ENCODE measurements at places on chromosomes 6 and 20.

GRCh38 chr6:95599706-95600105 is 22.4 kb downstream of the MANEA start:
- DNase-seq: no peak

DNA sequence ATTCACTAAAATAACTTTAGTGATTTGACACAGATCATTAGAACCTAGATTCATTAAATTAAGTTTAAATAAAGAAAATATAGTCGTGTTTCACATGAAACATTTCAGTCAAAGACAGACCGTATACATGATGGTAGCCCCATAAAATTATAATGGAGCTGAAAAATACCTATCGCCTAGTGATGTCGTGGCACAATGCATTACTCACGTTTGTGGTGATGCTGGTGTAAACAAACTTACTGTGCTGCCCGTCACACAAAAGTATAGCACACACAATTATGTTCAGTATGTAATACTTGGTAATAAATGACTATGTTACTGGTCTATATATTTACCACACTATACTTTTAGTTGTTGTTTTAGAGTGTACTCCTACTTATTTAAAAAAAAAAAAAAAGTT is 17.3 kb downstream of the DST start:
- DNase-seq: no peak

DNA sequence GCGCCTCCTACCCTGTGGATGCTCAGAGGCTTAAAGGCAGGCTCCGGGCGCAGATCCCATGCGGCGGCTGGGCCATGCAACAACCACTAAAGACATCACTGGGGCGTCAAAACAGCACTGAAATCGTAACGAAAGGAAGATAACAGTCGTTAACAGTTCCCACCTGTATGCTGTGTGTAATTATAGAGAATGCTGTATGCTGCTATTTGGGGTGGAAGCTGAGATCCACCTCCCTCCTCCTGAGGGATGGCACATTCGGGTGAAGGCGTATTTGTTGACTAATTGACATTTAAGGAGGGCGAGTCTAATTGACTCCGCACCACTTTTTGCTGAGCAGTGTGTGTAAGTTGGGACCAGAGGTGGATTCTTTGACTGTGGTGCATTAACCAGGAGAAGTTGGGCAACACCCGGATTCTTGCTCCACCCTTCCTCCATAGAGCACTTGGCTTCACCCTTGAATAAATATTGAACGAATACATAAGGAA is 687 bp downstream of the SLC35A1 start:
- DNase-seq: no peak

GRCh38 chr6:44219815-44220784 is 3.3 kb upstream of the SLC29A1 start:
- DNase-seq: no peak

- peak; percentile 64 for DNase-seq
Observed at GRCh38 chr6:31729979-31730630, 1.0 kb upstream of the DDAH2 start.

DNA sequence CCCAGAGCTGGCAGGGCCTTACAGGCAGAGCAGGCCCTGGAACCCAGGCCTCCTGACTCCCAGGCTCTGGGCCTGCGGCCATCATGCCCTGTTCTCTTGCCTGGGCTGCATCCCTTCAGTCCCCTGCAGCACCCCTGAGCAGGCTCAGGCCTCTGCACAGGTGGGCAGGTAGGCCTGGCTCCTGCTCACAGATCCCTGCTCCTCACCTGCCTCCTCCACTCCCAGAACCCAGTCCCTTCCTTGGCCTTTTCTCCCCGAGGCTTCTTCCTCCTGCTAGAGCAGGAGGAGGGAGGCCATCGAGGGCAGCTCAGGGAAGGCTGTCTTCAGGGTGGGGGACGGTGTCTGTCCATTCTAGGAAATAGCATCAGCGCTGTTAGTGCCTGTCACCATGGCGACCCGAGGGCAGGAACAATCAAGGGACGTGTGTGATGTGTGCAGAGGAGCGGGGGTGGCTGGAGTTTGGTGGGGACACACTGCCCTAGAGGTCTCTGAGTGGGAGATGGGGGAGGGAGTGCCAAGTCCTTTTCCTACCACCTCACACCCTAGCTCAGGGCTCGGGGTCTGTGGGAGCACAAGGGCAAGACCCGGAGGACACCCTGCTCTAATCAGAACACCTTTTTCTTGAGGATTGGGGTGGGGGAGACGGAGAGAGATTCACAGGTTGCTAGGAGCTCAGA is 26.6 kb downstream of the GLP1R start:
- DNase-seq: no peak

GRCh38 chr20:58327211-58327610 is 17.7 kb downstream of the RAB22A start:
- no peak for DNase-seq

GRCh38 chr6:117976030-117976651 is 69.1 kb downstream of the SLC35F1 start:
- peak; percentile 15 for DNase-seq

GRCh38 chr6:142914369-142914768 is 30.6 kb downstream of the HIVEP2 start:
- DNase-seq: no peak

GRCh38 chr20:52410731-52411234 is 219.2 kb upstream of the ZFP64 start:
- DNase-seq: no peak

DNA sequence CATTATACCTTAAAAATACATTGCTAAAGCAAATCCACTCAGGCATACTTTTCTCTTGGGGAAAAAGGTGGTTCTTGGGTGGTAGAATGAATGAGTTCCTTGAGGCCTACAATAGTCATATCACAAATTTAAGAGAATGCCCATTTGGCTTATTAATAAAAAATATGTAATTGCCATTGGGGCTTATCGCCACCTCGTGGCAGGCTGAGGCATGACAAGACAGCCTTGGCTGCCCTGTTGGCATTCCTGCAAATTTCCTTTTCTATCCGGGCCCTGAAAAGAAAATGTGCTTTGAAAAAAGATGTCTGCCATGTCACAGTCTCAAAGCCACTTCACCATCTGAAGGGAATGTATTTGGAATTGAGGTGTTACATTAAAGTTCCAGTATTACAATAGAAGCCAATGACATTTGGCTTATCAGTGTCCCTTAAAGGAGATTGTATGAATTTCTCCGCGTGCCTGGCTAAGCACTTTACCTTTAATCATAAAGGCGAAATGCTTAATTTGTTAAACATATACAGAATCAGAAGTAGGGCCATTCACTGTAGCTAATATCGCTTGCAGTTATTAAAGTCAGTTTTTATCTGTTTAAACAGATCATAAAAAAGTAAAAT is 188.3 kb upstream of the ZFP64 start:
- DNase-seq: peak; percentile 51

- no peak for DNase-seq
Observed at GRCh38 chr6:62652692-62653328, 366.8 kb upstream of the KHDRBS2 start.

DNA sequence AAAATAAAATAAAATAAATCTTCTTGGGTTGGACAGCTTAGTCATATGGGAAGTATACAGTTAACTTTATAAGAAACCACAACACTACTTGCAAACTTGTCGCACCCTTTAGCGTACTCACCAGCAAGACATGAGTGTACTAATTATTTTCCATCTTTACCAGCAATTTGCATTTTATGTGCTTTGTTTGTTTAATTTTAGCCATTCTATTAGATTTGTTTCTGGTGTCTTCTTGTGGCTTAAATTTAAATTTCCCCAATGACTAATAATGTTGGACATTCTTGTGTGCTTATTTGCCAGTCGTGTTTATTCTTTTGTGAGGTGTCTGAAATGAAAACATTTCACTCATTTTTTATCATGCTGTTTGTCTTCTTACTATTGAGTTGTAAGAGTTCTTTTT is 1172.2 kb upstream of the CITED2 start:
- DNase-seq: no peak

DNA sequence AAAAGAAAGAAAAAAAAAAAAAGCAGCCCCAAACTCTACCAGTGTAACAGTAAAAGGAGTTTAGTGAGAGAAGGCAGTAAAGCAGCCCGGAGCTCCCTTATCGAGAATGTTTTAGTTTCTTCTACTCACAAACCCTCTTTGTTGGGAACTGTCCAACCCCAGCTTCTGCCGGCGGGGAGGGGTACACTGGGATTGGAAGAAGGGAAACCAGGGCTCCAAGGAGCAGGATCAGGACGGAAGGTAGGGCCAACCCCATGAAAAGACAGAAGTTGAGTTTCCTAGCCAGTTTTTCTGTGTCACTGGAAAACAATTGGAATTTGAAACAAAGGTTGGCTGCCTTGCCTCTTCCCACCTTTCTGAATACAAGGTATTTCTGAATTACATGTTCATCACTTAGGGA is 66.0 kb downstream of the KIZ start:
- no peak for DNase-seq

DNA sequence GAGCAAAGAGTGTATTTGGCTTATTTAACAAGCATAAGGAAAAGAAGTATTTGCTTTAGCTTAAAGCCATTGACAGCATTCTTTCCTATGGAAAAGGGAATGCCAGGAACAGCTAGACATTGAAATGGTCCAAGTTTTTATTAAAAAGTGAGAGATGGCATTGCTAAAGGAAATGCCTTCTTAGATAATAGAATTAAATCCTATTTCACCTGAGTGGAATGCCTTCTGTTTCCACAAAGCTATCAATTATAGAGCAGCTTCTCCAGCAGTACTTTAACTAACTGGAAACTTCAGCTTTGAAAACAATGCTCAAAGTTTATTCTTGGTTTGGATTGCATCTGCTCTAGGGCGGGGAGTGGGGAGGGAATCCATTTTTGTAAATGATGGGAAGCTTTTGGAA is 85.1 kb upstream of the CNKSR3 start:
- no peak for DNase-seq

GRCh38 chr20:57809661-57810172 is 99.9 kb upstream of the PMEPA1 start:
- DNase-seq: no peak

DNA sequence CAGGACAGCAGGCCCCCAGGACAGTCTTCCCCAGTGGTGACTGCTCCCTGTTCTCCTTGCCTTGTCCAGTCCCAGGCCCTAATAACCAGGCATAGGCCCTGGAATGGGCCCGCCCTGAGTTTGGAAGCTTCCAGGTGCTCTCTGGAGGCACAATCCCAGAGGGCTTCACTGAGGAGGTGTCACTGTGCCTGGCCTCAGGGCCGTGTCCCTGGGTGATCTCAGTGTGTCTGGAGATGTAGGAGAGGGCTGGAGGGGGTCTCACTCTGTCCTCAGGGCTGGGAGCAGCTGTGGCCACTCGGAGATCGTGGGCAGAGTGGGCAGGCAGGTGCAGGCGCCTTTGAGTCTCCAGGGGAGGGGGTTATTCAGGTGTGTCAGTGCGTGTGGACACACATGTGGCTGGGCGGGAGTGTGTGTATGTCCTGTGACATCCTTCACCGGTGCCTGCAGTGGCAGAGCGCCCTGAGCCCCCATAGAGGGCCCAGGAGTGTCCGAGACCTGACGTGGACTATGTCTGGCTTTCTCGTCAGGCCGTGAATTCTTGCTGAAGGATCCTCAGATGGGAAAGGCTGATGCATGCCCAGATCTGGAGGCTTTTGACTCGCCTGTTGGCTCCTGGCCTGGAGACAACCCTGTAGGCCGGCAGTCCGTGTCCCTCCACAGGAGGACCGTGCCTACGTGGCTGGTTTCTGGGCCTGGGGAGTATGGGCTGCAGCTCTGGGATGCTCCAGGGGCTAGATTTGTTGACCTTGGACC is 5.5 kb upstream of the NPBWR2 start:
- DNase-seq: no peak

- DNase-seq: no peak
Observed at GRCh38 chr6:93323630-93324029, 95.7 kb downstream of the EPHA7 start.

- DNase-seq: no peak
Observed at GRCh38 chr20:21074605-21075336, 31.4 kb downstream of the LINC00237 start.

DNA sequence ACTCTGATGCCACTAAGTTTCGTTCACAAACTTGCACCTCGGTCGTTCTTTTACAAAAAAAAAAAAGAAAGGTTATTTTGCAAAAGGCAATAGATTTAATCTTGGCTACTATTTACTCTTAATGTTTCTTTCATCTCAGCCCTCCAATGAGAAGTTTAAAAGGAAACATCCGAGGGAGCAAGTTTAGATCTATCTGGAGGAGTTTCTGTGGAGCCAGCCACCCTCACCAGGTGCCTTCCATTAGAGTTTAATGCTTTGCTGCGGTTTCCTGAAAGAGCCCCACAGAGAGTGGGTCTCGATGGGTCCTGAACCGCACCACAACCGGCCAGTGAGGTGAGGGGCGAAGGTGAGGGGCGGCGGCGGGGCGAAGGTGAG is 632 bp downstream of the PRKN start:
- peak; percentile 47 for DNase-seq

GRCh38 chr6:14540810-14541540 is 423.4 kb downstream of the CD83 start:
- no peak for DNase-seq

GRCh38 chr6:40160826-40161225 is 226.6 kb upstream of the MOCS1 start:
- DNase-seq: no peak

GRCh38 chr6:106110164-106110826 is 24.2 kb downstream of the PRDM1 start:
- no peak for DNase-seq

DNA sequence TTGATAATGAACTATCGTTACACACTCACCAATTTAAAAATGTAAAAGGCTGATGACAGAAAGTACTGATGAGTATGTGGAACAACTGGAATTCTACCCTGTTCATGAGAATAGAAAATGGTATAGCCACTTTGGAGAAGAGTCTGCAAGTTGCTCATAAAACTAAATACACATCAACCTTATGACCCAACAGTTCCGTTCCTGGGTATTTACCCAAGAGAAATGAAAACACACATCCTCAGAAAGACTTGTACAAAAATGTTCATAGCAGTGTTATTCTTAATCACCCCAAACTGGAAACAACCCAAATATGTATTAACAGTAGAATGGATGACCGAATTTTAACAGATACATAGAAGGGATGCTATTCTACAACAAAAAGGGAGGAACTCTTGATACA is 145.7 kb upstream of the LRFN2 start:
- DNase-seq: no peak

GRCh38 chr6:144757730-144758129 is 472.6 kb downstream of the UTRN start:
- no peak for DNase-seq
